ENCODE measurements at places on chromosomes 7 and 10. TPM values are rescaled to one million over a fixed set of nuclear protein-coding genes. Genes with fewer than 3 reads are reported as not detected.

GRCh38 chr7:143259765-143260164 lies 3.5 kb upstream of the GSTK1 start:
- DNase-seq, result no peak

DNA sequence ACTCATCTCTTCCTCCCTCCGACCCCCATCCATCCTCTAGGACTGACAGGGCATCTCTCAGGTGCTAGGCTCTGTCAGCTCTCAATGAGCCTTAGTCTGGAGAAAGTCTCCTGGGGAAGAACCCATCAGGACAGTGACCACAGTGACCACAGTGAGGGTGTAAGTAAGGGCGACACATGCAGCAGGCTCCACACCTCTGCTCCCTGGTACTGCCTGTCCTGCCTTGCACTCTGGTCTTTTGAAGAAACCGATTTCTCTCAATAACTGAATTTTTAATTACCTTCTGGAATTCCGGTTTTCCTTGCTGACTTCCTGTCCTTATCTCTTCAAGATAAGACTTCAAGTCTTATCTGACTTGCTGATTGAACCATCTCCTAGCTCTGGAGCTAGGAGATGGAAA lies 190.2 kb downstream of the ACTR3B start:
- no peak for DNase-seq

DNA sequence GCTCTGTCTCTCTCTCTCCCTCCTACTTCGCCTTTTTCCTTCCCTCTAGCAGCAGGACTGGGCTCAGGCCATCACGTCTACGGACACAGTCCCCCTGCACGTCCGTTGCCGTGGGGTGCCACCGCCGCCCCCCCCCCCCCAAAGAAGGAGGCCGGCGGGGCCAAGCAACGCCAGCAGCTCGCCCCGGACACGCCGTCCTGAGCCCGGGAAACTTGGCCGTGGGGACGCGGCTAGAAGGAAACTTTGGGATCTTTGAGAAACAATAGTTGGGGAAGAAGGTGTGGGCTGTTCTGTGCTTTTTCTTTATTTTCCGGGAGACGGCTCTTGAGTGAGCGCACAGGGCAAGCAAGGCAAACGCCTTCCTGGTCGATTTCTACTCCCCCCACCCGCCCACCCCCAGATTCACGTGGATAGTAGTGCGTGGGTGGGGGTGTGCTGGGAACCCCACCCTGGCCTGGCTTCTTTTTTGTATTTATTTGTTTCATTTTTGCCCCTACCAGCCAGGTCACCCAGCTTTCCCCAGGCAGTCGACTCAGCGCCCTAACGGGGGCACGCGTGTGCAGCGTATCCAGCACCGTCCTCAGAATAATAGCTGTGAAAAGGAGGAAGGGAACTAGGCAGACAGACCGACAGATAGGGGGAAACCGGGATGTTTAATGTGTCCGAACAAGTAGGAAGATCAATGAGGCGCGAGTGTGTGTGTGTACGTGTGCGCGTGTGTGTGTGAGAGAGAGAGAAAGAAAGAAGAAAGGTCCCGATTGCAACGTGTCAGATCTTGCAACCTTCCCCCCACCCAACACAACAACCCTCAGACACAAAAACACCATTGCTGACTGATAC lies 1.4 kb downstream of the MXI1 start:
- DNase-seq, result peak; percentile 46

DNA sequence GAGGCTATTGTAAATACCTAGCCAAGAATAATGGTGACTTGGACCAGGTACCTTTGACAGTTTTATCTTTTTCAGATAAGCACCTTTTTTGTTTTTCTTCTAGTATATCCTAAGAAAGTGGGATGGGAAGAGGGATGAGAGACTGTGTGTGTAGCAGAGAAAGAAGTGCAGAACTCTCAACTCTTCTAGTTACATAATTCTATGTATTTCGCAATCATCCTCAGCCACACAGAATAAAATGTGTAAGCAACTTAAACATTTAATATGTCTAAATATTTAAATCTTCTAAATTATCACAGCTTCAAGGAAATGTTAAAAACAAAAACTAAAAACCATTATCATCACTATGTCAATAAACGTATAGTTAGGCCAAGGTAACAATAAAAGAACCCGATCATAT lies 42.6 kb upstream of the GSAP start:
- DNase-seq, result no peak

GRCh38 chr10:52609626-52610240 lies 162.9 kb downstream of the MBL2 start:
- DNase-seq, result no peak

- no peak for DNase-seq
Measured at GRCh38 chr7:8176370-8177081, 85.4 kb downstream of the ICA1 start.

DNA sequence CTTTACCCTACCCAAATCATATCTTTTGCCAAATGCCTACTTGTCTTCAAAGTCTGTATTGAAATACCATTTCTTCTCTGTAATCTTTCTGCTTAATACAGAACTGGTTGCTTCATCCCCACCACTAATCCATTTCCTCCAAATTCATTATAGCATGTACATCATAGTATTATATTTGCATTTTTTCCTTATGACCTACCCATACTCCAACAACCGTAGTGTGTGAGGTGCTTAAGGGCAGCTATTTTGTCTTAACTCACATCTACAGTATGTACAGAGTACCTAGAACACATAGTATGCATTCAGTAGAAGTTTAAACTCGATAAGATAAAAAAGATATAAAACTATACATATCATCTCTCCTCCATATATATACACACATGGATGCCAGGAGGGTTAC lies 23.7 kb downstream of the ACSL5 start:
- no peak for DNase-seq

- DNase-seq, result no peak
Measured at GRCh38 chr10:86287110-86287793, 79.3 kb downstream of the GRID1 start.

- DNase-seq, result peak; percentile 95
Measured at GRCh38 chr7:108455998-108456677, at the start of gene NRCAM. Gene NRCAM, minus strand, starts transcription at chr7:108456436. Its CDS starts 216,372 bp downstream, at chr7:108240064.

DNA sequence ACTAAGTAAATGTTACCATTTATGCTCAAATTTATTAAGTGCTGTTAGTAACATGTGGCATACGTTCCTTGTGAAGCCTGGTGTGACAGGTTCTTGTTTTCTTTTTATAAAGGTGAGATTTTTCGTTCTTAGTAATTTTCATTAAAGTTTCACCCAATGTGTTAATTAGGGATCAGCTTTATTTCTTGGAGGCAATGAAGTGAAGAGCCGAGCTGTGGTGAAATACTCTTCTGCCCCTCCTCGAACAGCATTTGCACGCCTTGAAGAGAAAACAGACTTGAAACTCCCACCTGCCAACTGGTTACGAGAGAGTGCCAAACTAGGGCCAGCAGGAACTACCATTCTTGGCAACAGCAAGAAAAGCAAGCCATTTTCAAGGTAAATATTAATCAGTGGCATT lies 1.5 kb downstream of the EDRF1 start:
- DNase-seq, result no peak

- peak; percentile 55 for DNase-seq
Measured at GRCh38 chr10:104077247-104077646, 8.4 kb downstream of the COL17A1 start.

DNA sequence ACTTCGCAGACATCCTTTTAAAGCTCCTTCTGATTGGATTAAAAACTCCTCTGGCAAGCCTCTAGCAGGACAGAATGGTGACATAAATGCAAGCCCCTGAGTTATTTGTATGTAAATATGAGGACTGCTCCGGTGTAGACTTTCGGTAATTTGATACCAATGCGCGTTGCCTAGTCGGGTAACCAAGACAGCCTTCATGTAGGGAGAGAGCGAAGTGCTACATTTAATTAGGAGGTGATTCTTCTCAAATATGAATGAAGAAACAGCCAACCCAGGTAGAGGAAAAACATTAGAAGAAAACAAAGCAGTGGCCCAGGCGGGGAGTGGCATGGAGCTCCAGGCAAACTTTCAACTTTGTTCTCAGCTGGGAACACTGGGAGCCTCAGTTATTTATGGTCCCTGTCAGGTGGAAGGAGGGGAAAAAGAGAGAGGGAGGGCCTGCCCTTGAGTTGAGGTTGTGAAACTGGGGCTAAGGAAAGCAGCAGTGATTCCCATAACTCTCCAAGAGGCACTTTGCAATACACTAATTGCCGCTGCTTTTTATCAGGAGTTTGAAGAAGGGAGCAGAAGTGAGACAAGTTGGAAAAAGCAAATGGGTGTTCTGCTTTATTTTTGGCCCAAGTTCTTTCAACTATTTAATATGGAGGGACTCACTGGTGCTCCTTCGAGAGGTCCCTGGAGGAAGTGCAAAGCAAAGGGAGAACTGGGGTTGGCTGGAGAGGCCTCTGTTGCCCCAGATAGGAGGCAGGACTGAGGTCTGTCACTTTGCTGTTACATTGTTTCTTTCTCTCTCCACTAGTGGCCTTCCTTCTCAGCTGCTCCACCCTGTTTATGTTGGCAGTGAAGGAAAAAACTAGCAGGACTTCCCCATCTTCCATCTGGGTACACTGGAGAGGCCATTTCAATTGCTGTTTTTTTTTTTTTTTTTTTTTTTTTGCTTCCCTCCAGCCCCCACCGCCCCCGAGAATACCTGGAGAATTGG lies 234.6 kb upstream of the CCDC6 start:
- peak; percentile 79 for DNase-seq

DNA sequence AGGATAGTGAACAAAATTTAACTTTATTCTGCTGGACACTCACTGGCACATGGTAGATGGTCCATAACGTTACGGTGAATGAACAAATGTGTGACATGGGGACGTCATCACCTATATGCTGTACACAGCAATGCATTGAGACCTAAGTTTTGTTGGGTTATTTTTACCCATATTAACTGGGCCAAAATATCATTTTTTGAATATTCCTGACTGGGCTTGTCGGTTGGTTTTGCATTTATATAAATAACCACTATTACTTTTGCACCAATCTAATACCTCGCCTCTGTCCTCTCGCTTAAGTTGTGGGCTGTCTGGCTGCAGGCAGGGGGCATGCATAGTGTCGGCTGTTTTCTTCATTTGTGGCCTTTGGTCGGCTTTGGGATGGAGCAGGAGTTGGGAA lies 161.7 kb downstream of the USP6NL start:
- no peak for DNase-seq

DNA sequence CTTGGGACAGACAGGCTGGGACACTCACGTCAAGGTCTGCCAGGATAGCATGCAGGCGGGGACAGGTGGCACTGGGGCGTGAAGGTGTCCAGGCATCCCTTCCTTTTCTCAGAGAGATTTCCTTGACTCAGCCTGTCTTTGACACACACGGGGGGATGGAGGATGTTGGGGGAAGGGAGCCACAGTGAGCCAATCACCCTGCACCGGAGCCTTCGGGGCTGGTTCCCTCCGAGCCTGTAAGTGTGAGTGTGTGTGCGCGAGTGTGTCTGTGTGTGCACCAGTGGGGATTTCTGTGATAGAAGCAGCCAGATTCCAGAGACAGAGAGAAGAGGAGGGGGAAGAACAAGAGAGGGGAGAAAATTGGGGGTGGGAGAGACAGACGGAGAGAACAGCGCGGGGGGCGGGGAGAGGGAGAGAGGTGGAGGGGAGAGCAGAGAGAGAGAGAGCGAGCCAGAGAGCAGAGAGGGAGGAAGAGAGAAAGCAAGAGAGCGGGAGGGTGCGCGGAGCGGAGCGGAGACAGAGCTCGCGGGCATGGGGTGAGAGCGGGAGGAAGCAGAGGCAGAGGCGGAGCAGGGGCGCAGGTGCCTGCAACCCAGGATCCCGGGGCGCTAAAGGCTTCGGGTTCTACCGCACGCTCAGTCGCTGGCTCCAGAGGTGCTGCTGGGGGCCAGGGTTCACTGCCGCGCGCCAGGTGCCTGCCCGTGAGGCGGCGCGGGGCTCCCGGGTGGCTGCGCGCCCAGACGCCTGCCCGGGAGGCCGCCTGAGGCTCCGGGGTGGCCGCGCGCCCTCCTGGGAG lies 466 bp upstream of the GPR26 start:
- peak; percentile 25 for DNase-seq

- no peak for DNase-seq
Measured at GRCh38 chr10:97822261-97822687, 27.4 kb upstream of the GOLGA7B start.

DNA sequence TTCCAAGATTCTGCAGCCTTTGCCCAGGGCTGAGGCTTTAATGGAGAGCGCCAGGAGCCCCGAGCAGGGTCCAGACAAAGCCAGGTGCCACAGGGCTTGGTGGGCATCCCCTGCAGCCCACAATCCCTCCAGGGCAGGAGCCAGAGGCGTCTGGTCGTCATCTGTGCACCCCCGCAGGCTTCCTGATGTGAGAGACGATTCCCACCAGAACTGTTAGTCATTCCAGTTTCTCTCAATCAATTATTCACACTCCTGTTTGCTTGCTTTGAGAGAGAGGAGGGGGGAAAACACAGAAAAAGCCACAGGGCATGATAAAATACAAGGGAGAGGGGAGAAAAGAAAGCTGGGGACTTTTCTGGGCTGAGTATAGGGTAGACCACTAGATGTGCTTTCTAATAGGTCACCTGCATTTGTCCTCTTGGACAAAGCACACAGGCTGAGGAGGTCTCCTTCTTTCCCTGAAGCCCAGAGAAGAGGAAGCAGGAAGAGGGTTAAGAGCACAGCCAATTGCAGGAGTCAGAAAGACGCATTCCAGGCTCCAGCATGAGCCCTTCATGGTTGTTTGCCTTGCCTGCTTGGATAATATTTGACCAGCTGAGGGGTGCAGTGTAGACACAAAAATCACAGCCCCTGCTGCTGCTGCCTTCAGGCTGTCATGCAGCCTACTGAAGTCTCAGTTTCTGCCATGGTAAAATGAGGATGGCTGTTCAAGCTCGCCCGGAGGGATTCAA lies 194.4 kb downstream of the PLXNA4 start:
- DNase-seq, result no peak

GRCh38 chr10:69412232-69412790 lies 4.4 kb downstream of the TACR2 start:
- no peak for DNase-seq

GRCh38 chr10:51092402-51092801 lies 18.1 kb downstream of the PRKG1 start:
- no peak for DNase-seq

DNA sequence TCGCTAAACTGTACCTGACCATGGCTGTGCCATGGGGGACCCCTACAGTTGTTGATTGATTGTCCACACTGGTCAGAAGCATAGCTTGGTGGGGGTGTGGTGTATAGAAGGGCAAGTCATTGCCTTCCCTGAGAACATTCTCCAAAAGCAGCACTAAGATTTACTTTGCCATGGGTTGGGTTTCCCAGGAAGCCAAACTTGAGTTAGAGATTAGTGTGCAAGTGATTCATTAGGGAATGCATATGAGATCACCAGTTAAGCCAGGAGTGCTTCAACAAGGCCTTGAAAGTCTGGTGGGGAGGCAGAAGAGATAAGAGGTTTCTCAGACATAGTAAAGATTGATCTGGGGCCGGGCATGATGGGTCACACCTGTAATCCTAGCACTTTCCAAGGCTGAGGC lies 21.4 kb upstream of the TPST1 start:
- DNase-seq, result no peak

- no peak for DNase-seq
Measured at GRCh38 chr7:157881048-157881771, 544.4 kb downstream of the DNAJB6 start.

The TMEM184A gene
- total RNA-seq, result 0.22 TPM

The CROT gene
- 24.7 TPM for total RNA-seq

The CCDC136 gene
- 93.6 TPM for total RNA-seq

The ENTPD1 gene
- 0.46 TPM for total RNA-seq

The TLX1 gene
- total RNA-seq, result not detected

The NOS3 gene
- total RNA-seq, result 1.3 TPM

The ARHGAP22 gene
- total RNA-seq, result 5.1 TPM

The GBX1 gene
- total RNA-seq, result not detected

The RPEL1 gene
- total RNA-seq, result not detected

The PIK3AP1 gene
- total RNA-seq, result 1.7 TPM

The ASB4 gene
- not detected for total RNA-seq

The NSMCE4A gene
- 223 TPM for total RNA-seq

The PTPN20 gene
- not detected for total RNA-seq

The SPDYE8 gene
- total RNA-seq, result not detected
